ENCODE measurements at places on chromosomes 12 and 14.
A peak's percentile ranks its signal among the peaks of the same experiment; 100 is the strongest.

DNA sequence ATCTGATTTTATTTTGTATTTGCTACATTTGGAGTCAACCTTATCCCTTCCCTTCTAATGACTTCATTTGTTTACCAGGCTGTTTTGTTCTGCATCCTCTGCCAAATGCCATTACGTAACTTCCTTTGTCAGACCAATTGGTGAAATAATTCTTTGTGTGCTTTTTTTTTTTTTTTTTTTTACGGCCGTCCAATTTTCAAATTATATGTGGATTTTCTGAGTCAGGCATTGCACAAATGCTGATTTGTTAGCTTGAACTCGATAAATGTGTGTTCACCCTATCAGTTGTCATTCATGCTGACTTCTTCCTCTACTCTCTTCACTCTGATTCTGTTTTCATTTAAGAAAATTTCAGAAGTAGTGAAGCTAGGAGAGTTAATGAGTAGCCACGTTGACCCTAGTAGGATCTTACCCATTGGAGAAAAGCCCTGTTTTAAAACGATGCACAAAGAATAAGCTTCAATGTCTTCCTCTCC, 386.2 kb downstream of the DIO2 start:
- no peak for DNase-seq

- no peak for DNase-seq
Measured at GRCh38 chr14:100203146-100203545, 35.8 kb upstream of the YY1 start.

DNA sequence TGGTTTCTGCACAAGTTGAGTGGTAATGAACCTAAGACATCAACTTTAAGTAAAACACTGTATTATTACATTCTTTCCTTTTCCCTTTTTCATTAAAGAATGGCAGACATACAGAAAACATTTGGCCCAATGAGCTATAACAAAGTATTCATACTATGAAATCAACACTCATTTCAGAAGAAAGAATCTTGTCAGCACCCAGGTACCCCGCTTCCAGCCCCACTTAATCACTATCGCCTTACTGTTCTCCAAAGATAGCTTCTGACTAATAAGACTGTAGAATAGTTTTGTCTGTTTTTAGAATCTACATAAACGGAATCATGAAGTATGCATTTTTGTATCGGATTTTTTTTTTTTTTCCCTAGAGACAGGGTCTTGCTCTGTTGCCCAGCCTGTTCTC, 9.5 kb downstream of the CNTN1 start:
- no peak for DNase-seq

GRCh38 chr14:54691525-54692283, 124.8 kb downstream of the SAMD4A start:
- DNase-seq = peak; percentile 51

GRCh38 chr14:104882325-104882973, 17.4 kb downstream of the CEP170B start:
- no peak for DNase-seq

DNA sequence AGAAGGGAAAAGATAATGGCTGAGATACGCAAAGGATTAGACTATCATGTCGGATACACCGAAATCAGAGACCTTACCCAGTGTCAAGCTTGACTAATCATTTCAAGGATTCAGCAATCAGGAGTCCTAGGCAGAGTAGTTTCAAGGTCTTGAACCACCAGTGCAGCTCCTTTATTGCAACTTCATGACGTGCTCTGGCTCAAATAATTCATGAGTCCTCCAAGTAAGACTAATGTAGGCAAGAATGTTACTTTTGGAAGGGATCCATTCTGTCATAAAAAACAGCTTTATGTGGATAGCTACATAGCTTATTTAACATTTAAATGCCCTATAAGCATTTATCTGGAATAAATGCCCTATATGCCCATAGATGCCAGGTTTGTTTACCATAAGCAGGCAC, 123.2 kb downstream of the LMO3 start:
- DNase-seq = no peak

DNA sequence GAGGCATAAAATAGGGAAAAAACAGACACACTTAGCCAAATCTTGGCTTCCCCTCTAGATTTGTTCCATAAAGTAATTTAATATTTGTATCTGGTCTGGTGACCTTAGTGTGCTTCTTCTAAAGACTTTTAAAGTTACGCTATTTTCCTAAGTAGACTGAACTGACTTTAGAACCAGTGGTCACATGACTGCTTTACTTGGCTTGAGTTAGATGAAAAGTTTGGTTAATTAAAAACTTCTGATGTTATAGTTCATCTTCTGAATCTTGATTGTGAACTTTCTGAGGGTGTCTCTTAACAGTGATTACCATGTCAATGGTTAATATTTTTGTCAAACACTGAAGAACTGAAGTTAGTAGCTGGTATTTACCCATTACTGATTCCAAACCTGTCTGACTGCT, 2.6 kb downstream of the BBS10 start:
- DNase-seq = no peak

DNA sequence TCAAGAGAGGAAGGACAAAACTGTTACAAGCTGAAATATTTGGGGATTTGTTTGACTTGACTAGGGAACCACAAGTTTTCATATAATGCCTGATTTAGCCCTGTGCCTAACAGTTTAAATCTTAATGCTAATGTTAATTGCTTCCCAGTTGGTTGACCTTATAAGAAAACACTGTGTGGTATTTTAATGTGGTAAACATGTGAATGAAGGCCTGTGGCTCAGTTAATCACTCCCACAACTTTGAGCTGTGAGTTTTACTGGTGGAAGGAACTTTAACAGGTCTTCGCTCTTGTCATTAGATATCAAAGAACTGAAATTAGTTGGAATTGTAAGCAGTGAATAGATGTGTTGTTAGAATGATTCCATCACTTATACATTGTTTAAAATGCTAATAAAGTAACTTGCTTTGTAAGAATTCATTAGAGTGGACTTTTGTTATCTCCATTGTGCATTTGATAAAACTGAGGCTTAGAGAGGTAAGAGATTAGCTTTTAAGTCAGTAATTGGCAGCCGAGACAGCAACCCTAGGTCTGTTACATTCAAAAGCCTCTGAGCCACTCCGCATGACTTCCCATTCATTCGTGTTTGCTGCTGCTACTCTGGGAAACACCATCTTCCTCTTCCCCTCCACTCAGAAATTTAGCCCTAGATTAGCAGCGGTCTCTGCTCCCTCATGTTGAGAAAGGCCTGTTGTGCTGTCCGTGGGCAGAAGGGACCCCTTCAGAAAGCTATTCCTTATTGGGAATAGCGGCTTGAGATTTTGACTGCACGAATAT, 1.0 kb upstream of the TBK1 start:
- DNase-seq = peak; percentile 36

- no peak for DNase-seq
Measured at GRCh38 chr12:128415036-128415560, 148.1 kb downstream of the TMEM132C start.

DNA sequence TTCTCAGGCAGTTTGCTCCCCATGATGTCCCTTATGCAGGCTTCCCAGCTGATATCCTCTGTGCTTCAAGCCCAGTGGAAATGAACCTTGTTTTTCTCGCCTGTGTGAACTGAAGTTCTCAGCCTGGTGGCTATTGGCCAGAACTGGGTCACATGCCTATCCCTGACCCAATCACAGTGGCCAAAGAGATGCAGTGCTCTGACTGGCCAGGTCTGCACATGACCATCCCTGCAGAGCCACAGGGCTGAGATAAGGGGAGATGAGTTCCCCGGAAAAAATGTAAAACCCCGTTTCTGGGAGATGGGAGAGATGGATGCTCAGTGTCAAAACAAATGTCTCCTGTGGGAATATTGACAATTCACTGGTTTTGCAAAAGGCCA, 34.7 kb upstream of the FZD10 start:
- DNase-seq = no peak

DNA sequence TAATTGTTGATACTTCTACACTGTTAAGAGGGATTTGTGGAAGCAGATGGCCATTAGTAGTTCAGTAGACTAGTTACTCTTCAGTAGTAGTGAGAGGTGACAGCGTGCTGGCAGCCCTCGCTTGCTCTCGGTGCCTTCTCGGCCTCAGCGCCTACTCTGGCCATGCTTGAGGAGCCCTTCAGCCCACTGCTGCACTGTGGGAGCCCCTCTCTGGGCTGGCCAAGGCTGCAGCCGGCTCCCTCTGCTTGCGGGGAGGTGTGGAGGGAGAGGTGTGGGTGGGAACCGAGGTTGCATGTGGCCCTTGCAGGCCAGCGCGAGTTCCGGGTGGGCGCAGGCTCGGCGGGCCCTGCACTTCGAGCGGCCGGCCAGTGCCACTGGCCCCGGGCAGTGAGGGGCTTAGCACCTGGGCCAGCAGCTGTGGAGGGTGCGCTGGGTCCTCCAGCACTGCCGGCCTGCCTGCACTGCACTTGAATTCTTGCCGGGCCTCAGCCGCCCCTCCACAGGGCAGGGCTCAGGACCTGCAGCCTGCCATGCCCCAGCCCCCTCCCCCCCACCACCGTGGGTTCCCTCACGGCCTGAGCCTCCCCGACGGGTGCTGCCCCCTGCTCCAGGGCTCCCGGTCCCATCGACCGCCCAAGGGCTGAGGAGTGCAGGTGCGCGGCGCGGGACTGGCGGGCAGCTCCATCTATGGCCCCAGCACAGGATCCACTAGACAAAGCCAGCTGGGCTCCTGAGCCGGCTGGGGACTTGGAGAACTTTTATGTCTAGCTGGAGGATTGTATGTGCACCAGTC, 139.3 kb downstream of the NUBPL start:
- no peak for DNase-seq

GRCh38 chr12:106978035-106978800, 8.7 kb downstream of the MTERF2 start:
- DNase-seq = peak; percentile 32

DNA sequence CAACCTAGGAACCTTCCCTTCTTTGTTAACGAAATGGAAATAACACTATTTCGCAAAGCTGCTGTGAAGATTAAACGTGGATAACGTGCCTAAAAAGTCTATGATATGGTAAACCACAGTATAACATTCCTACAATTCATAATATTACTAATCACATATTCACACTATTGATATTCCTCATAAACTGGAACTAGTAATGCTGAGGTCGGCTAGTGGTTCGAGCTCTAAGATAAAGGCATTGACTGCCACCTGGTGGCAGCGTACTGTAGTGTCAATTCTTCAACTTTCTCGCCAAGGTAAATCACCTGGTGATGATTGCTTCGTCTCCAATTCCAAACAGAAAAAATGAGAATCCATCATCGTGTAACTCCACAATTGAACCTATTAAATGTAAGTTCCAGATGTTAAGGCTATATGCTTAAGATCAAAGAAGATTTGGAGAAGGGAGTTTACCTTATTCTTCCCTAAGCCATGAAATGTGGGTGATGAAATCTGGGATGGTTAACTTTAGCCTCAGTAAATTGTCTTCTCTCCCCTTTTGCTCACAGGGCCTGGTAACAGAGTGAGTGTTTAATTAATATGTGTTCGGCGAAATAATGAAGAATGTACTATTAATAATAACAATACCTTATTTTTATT, 197.5 kb upstream of the TMEM132C start:
- peak; percentile 62 for DNase-seq

GRCh38 chr12:65121049-65121955, at the start of gene WIF1:
Gene WIF1, minus strand, starts transcription at chr12:65121305. Its CDS starts 114 bp downstream, at chr12:65121191.
- peak; percentile 45 for DNase-seq

GRCh38 chr12:27015730-27016076, 1.5 kb upstream of the TM7SF3 start:
- DNase-seq = peak; percentile 10

DNA sequence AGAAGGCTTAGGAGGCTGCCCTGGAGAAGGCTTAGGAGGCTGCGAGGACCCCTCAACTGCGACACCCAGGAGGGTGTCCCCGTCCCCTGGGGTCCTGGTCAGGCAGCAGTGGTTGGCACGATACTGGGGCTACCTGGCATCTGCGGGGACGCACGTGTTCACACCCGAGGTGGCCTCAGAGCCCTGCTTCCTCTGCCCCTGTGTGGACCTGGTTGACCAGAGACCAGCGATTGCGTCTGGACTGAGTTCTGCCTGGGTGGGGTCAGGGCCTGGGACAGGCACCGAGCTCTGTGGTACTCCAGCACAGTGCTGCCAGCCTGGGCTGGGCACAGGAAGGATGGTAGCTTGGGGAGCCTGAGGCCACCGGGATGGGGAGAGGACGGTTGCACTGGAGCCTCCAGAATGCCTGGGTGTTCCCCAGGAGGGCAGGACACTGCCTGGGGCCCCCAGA, 735 bp downstream of the ASPG start:
- no peak for DNase-seq

DNA sequence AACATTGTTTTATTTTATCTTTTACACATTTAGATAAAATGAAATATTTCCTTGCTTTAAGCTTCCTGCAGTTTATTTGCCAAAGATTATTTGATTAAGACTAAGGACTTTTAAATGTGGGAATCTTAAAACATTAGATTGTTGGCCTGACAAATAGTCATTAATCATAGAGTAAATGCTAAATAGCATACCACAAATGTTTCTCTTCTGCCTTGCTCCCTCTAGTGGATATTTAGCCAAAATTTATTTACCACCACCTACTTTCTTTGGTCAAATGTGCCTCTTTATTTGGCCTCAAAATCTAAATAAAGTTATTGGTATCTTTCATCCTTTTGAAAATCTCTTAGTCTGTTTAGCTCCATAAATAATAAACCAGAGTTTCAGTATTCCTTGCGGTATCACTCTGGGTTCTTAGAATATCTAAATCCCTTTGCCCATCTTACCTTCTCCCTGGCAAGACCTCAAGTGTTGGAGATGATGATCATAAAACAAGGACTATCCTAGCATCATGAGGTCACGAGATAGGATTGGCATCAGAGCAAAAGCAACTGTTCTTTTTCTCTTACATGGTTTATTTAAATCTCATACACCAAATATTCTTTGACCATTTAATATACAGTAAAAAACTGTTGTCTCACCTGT, 150.6 kb upstream of the AEBP2 start:
- peak; percentile 4 for DNase-seq

GRCh38 chr12:78671295-78671694, 193.3 kb upstream of the SYT1 start:
- no peak for DNase-seq

- DNase-seq = peak; percentile 16
Measured at GRCh38 chr12:84497819-84498218, 414.8 kb downstream of the SLC6A15 start.

DNA sequence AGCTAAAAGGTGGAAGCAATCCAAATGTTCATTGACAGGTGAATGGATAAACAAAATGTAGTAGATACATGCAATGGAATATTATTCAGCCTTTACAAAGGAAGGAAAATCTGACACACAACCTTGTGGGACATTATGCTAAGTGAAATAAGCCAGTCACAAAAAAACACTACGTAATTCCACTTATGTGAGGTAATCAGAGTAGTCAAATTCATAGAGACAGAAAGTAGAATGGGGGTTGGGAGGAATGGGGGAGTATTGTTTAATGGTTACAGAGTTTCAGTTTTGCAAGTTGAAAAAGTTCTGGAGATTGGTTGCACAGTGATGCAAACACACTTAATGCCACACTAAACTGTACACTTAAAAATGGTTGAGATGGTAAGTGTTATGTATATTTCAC, 62.8 kb downstream of the LIN52 start:
- no peak for DNase-seq

GRCh38 chr12:8687846-8688601, 9.8 kb upstream of the RIMKLB start:
- DNase-seq = no peak

Data from NCI-H748 treated with DMSO at 0.1 percent for 48 hours (cell line).